Left colon (tissue), 2 donors: ENCODE measurements at places on chromosomes 4 and X.

GRCh38 chr4:155966731-155967395 is 13.2 kb upstream of the CTSO start:
- DNase-seq: no peak

DNA sequence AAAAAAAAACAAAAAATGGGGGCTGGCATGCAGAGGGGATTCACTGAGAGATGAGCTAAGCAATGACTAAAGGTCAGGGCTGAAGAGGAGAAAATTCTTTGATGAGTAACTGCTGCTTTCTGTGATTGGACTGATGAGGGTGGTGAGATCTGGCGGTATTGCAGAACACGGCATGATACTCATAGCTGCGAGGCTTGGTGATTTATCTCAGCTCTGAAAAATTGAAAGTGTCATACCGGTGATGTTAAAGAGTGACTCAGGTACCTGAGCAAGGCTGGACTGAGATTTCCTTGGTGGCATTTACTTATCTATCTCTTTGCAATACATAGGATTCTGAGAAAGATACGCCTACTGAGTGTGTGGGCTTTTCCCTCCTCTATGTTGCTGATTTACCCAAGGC is 204.1 kb upstream of the DDX53 start:
- DNase-seq: no peak

- DNase-seq: no peak
Observed at GRCh38 chrX:38850807-38851544, 49.7 kb downstream of the MID1IP1 start.

DNA sequence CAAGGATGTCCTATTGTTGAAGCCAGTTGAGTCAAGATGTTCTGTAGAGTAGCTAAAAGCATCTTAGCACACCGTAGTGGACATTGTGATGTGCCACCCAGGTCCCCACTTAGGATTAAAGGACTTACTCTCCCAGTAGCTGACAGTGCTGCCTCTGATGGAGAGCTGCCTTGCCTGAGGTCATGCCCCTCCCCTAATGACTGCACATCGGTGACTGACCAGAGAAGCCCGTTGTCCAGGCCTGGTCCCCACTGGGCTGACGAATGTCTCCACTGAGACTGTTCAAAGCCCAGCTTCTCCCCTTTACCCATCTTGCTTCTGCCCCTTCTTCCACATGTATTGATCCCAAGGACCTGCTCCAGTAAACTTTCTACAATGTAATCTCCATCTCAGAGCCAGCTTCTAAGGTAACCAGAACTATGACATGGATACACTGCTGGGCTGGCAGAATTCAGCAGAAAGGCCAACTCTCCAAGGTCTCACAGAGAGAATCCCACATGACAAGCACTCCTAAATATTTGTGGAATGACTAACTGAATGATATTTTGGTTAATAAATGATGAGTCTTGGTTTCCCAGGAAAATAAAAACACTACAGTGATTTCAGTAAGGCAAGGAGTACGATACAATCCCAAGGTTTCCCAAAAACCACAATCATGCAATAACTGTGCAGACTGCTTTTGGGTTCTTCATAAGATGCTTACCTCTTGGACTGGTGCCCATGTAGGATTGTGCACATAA is 82.4 kb upstream of the TMEM150C start:
- DNase-seq: no peak

- DNase-seq: no peak
Observed at GRCh38 chr4:153499005-153499404, 32.8 kb downstream of the TMEM131L start.

- no peak for DNase-seq
Observed at GRCh38 chrX:124895947-124896346, 423.7 kb upstream of the TEX13C start.

DNA sequence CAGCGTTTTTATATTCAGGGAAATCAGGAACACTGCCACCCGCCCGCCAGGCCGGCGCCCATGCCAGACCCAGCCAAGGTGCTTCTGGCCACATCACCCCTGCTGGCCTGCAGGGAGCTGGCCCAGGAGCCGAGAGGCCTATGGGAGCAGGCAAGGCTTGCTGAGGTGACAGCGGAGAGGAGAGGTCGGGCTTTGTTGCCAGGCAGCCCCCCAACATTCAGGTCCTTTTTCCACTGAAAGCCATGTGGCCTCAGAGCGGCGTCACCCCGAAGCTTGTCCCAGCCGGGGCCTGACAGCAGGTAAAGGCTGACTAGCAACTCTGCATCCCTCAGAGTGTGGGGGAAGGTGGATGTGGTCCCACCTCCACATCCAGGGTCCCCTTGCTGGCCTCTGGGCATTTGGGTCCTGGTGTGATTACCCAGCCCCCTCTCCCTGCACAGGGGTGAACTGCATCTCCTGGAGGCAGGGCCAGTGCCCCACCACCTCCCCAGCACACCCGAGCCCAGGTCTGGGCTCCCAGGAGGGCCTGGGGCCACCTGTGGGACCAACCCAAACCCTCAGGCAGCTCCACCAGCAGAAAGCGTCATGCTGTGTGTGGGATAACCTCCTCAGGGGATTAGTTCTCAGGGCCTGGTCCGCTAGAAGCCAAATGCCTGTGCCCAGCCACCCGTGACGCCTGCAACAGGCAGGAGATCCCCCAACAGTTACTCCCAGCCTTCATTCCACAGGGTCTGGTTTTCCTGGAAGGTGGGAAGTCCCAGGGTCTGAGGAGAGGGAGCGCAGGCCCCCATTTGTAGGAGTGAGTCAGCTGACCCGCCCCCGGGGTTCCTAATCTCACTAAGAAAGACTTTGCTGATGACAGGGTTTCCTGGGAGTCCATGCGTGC is at the start of gene PDE6B:
TSS of gene PDE6B (plus strand) at position 869 of the 886 bp plus-strand sequence. CDS start 54 bp downstream, outside the sequence.
- no peak for DNase-seq

DNA sequence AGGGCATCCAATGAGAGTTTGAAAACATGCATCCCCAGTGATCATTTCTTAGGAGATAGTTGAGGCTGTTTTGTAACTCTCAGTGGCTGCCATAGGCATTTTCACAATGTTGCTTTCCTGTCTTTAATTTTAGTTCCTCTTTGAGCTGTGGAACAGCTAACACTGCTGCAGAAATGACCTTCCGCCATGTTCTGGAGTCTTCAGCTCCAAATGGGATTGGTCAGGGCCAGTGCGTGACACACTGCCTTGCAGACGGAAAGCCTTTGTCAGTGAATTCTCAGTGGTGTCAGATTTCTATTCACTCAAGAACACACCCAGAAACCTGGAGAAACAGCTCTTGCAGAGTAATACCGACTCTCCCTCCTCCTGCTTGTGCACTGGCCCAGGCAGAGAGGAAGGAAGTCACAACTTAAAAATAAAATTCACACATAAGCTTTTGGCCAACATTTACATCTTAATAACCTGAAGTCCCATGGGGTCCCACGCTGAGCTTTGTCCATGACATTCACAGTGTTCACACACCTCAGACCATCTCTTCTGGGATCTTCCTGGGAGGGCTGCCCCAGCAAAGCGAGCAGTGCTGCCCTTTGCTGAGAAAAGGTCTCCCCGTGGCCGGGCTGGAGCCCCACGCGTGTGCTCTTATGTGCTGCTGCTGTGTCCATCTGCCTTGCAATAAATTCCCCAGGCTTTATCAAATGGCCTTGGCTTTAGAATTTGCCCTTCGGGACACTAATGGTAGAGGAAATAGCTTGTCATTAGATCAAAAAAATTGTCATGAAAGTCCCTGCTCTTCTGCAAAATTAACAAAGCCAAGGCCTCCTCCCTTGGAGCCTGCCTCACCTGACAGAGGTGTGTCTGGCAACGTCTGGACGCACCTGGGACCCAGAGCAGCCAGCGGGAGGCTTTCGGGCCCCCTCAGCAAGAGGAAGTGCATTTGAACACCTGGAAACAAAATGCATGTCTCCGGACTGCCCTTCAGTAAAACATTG is 126.8 kb downstream of the IRF2 start:
- peak; percentile 63 for DNase-seq

DNA sequence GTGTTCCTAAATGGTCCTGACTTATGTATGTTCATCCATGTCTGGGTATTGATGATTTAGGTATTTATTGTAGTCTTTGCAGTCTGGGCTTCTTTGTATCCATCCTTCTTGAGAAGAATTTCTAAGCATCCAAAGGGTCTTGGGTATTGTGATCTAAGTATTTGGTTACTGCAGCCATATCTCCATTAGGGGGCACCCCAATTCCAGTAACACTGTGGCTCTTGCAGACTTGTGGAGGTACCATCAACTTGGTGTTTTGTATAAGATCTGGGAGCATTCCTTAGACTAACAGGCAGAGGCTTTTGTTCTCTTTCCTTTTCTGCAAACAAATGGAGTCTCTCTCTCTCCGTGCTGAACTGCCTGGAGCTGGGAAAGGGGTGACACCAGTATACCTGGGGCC is 113.7 kb upstream of the NEXMIF start:
- DNase-seq: no peak

GRCh38 chr4:24968992-24969391 is 56.1 kb upstream of the CCDC149 start:
- no peak for DNase-seq

DNA sequence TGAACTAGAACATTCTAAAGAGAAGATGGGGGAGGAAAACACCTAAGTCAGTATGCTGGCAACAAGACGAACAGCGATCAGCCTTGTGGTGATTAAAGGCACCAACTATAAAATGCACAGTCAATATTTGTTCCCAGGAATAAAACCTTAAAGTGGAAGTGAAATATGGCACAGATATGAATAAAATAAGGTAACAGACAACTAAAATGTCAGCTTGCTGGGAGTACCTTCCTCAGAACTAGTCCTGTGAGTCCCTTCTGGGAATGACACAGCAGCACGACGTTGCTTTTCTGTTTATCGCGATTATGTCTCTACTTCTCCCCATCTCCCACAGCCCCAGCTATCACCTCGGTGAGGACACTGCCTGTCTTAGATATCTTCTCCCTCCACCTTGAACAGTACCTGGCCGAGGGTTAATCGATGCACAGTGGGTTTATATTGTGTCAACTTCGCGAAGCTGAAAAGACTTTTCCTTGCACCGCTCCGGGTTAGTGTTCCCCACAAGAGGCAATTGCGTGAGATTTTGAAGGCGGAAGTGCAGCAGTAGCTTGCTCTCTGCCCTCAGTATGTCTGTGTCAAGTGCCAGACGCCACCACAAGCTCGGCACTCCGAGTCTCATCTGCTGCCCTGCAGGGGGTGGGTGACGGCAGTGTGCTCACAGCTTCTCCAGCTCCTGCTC is 17.4 kb downstream of the MTNR1A start:
- peak; percentile 33 for DNase-seq

GRCh38 chrX:13005661-13006473 is 31.0 kb downstream of the TMSB4X start:
- no peak for DNase-seq

DNA sequence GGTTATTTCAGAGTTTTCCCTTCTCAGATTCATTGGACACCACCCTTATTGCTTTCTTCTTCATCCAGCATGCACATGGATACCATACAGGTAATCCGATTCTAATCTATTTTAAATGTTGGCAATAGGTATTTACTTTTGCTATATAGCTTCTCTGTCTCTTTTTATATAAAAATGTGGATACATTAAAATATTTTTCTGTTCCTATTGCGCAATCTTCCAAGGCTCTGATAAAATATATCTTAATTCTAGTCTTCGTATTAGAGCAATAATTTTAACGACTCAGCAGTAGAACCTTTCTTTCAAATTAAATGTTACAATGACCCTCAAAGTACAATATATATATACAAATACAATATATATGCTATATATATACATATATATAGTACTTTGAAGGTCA is 239.8 kb downstream of the DCAF12L2 start:
- DNase-seq: no peak

GRCh38 chr4:98838531-98838930 is 90.4 kb downstream of the EIF4E start:
- no peak for DNase-seq

DNA sequence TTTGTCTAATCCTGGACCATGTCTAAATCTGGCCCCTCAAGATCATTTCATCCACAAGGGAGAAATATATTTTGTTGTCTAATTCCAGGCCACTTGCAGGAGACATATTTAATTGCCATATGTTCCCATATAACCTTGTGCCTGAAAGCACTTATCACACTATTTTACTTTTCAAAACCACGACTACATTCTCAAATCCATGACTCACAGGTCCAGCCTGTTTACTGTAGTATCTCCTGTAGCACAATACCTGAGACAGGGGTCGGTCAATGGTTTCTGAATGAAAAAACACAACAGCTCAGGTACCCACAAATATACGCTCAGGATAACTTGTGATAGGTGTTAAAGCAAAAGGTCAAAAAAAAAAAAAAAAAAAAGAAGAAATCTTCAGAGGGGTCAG is 60.9 kb downstream of the SEC24D start:
- no peak for DNase-seq

- DNase-seq: no peak
Observed at GRCh38 chr4:145493166-145493565, 11.5 kb downstream of the SMAD1 start.

- DNase-seq: no peak
Observed at GRCh38 chrX:64977051-64977450, 801 bp upstream of the ZC4H2 start.

GRCh38 chr4:170413951-170414350 is 324.2 kb upstream of the AADAT start:
- DNase-seq: no peak

DNA sequence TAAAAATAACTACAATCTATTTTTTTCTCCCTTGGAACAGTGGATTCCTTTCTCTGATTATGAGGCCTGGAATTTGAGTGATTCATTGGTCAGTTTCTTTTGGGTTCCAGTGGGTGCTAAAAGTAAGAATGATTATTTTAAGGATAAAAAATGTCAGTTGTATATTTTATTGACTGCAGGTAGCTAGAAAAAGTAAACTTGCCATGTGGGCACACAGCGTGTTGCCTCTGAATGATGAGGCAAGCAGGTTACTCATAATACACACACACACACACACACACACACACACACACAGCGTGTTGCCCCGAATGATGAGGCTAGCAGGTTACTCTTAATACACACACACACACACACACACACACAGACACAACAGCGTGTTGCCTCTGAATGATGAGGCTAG is 13.8 kb downstream of the GALNT7 start:
- DNase-seq: no peak

DNA sequence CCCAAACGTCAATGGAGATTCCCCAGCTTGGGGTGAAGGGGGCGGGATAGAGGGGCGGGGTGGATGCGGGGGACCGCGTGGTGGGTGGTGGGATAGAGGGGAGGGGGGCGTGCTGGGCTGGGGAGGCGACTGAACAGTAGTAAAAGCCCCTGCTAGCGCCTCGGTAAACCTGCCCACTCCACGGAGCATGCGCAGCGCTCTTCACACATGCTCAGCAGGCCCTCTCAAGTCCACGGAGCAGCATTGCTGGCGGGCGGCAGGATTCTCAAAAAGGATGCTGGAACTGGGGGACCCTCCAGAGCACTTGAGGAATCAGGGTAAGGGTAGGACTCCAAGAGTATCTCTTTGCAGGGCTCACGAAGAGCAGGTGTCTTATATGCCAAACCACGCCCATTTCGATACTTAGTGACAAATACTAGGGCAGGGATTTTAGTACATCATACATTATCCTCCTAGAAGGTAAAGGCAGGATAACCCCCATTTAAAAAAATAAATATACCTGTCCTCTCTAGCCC is 378 bp upstream of the RPS6KA6 start:
- peak; percentile 69 for DNase-seq

GRCh38 chr4:123564758-123565346 is 168.3 kb downstream of the SPRY1 start:
- peak; percentile 48 for DNase-seq
